ENCODE measurements at places on chromosomes 12 and 14.
A peak's percentile ranks its signal among the peaks of the same experiment; 100 is the strongest.

GRCh38 chr14:20632831-20633691 is 8.4 kb downstream of the OR6S1 start:
- DNase-seq: peak; percentile 56

- no peak for DNase-seq
These were observed 820.3 kb downstream of the TMEM121 start for GRCh38 chr14:106346534-106347290.

GRCh38 chr12:8544295-8544694 is 3.6 kb upstream of the CLEC4E start:
- DNase-seq: peak; percentile 63

DNA sequence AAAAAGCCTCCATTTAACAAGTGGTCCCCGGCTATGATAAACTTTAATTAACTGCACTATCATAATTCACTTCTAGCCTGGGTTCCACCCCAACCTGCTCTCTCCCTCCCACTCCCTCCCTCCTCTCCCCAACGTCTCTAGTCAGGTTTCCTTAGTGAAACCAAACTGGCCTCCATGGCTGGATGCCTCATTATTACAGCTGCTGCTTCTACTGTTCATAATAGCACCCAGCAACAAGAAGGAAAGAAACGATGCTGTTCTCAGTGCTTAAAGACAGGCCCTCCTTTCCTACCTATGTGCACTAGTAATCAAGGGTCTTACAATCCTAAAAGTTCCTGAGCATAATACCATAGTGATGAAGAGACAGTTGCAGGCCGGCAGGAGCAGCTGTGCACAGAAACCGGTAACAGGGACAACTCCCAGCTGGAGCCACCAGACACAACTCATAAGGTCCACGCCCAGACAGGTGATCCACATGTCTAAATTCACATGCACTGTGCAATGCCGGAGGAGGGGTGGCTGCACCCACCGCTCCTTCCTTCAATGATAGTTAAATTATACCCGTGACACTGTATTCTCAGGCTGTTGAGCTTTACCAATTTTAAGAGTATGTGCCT is 6.2 kb downstream of the IRF2BPL start:
- DNase-seq: no peak

DNA sequence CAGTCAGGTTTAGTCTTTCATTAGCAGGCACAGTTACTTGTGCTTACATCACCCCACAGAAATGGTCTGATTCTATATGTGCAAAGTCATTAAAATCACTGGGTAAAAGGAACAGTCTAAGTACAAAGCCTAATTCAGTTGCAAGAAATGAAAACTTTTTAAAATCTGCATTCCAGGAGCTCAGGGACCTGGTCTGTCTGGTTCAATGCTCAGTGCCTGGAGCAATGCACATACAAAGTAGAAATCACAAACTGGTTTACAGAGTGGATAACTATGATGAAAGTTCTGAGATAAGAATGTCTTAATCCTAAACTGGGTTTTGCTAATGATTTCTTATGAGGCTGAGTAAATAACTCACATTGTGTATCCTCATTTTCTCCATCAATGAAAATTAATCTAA is 28.7 kb downstream of the LMNTD1 start:
- DNase-seq: no peak

GRCh38 chr14:83779266-83779665 is 1750.7 kb upstream of the FLRT2 start:
- no peak for DNase-seq

GRCh38 chr12:13066459-13066858 is 22.3 kb downstream of the FAM234B start:
- no peak for DNase-seq

DNA sequence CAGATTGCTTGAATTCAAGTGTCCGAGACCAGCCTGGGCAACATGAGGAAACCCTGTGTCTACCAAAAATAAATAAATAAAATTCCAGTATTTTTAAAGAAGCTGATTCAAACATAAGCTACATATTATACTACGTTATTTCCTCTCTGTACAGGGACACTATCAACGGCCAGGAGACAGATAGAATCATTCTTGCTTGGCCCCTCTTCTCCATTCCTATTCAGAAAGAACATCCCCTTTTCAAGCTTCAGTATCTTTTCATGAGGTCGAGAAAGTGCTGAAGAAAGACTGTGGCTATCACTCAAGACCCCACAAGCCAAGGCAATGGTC is 314 bp upstream of the DHRS7 start:
- DNase-seq: no peak

- DNase-seq: no peak
These were observed 435.0 kb downstream of the GXYLT1 start for GRCh38 chr12:41709463-41710285.

- no peak for DNase-seq
These were observed 58.0 kb upstream of the CDKN3 start for GRCh38 chr14:54338696-54339317.

GRCh38 chr14:74555476-74556050 is 56.5 kb downstream of the LTBP2 start:
- no peak for DNase-seq

DNA sequence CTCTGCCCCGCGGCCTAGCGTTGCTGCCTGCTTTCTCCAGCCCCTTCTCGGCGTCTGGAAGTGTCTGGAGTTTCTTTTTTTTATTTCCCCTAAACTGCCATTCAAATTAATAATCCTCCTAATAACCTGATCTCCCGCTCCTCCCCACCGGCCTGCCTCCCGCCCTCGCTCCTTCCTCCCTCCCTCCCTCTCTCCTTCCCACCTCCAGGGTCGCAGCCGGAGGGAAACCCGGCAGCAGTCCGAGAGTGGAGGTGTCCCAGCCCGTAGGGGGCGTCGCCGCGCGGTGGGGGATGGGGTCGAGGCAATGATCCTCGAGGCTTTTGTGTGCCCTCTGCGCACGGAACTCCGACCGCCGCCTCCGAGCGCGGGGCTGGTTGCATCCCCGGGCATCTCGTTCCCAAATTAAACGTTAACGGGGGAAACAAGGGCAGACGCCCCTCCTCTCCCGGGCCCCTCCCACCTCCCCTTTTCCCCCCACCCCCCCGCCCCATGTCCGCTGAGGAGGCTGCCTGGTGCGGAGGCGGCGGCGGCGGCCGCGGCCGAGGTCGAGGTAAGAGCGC is 1.0 kb upstream of the SOCS2 start:
- peak; percentile 41 for DNase-seq

DNA sequence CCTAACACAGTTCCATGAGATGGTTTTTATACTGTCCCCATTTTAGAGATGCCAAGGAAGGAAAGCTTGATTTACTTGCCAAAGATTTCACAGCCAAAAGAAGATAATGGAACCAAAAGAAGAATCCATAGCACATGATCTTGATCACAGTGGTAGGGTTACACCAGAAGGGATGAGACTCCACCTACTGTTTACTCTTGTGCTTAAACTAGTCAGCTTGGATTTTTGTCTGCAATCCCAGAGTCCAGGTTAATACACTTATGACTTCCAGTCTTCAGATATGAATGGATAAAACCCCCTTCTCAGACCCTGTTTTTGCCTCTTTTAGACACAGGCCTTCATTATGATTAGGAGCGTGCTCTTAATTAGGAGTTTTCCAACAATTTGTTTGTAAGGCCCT is 454.2 kb downstream of the AEBP2 start:
- no peak for DNase-seq

DNA sequence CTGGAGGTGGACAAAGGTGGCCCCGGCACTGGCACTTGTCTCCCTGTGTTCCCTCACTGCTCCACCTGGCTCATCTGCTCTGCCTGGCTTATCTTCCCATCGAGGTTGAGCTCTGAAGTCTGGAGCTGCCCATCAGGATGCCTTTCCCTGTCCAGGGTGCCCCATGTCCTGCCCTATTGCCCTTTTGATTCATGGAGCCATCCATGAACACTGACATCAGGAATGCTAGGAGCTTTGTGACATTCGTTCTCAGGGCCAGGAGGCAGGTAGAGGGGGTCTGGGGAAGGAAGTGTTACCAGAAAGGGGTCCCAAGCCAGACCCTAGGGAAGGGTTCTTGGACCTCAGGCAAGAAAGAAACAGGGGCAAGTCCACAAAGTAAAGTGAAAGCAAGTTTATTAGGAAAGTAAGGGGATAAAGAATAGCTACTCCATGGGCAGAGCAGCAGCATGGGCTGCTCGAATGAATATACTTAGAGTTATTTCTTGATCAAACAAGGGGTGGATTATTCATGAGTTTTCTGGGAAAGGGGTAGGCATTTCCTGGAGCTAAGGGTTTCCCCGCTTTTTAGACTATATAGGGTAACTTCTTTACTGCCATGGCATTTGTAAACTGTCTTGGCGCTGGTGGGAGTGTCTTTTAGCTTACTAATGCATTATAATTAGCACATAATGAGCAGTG is 51.6 kb downstream of the RIN3 start:
- no peak for DNase-seq

Measured in CD4-positive, alpha-beta T cell treated with Interleukin-15 for 1 hour (primary cell).